ENCODE measurements at places on chromosomes 12 and 14. TPM values are rescaled to one million over a fixed set of nuclear protein-coding genes. Genes with fewer than 3 reads are reported as not detected.

The SLC17A8 gene
- total RNA-seq = not detected

The SLC16A7 gene
- total RNA-seq = 0.11 TPM

The AICDA gene
- 0.15 TPM for total RNA-seq

The AKAP3 gene
- 0.10 TPM for total RNA-seq

The CCDC177 gene
- not detected for total RNA-seq

The BRF1 gene
- total RNA-seq = 28.9 TPM

The STXBP6 gene
- 2.2 TPM for total RNA-seq

The COX8C gene
- not detected for total RNA-seq

Measured in A549 treated with CpdA at 1 μM for 4 hours (cell line).